ENCODE measurements at places on chromosomes 7 and 10.
A peak's percentile ranks its signal among the peaks of the same experiment; 100 is the strongest.

- DNase-seq = no peak
Measured at GRCh38 chr10:44628921-44629320, 244.0 kb upstream of the CXCL12 start.

DNA sequence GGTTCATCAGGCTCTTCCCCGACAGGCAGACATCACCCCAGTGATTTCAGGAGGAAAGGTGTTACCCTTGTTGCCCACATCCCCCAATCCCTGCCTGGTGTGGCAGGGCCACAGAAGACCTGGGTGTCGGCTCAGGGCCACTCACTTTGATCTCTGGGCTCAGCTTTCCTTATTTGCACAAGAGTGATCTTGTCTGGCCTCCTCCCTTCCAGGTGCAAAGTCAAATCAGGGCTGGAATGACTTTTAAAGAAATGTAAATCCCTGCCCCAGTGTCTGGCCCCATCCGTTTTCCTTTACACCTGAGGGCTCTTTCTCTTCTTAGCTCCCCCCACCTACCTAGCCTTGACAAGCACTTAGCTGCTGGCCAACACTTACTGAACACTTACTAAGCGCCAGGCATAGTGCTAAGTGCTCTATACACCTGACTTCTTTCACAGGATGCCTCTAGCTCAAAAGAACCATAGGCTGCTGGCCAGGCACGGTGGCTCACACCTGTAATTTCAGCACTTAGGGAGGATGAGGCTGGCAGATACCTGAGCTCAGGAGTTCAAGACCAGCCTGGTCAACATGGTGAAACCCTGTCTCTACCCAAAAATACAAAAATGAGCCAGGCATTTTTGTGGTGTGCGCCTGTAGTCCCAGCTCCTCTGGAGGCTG is 979 bp upstream of the NODAL start:
- no peak for DNase-seq

GRCh38 chr7:142908921-142909890 is 23.7 kb upstream of the TRPV6 start:
- DNase-seq = no peak

DNA sequence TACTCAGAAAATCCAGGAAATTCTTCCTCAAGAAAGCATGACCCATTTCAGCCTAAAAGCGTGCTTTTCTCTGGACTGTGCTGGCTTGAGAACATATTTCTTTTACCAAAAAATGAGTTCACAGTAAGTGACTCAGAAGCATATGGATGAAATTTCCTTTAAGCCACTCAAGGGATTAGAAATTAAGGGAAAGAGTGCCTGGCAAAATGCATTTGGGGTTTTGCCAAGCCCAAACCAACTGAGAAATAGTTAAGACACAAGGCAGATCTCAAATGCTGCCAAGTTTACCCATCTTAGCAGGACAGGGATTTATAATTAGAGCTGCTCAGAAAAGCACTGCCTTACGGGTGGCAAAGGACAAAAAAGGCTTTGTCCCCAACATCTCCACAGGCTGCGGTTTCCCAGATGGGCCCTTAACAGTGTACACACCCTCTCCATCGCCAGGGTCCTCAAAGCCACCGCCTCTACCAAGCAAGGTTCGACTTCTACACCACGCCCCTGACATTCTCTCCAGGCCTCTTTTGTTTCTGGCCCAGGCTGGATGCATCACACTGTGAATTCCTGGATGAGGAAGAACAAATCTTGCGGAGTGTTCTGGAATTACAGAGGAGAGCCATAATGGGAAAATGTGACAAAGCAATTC is 30.1 kb upstream of the CDHR3 start:
- peak; percentile 85 for DNase-seq

DNA sequence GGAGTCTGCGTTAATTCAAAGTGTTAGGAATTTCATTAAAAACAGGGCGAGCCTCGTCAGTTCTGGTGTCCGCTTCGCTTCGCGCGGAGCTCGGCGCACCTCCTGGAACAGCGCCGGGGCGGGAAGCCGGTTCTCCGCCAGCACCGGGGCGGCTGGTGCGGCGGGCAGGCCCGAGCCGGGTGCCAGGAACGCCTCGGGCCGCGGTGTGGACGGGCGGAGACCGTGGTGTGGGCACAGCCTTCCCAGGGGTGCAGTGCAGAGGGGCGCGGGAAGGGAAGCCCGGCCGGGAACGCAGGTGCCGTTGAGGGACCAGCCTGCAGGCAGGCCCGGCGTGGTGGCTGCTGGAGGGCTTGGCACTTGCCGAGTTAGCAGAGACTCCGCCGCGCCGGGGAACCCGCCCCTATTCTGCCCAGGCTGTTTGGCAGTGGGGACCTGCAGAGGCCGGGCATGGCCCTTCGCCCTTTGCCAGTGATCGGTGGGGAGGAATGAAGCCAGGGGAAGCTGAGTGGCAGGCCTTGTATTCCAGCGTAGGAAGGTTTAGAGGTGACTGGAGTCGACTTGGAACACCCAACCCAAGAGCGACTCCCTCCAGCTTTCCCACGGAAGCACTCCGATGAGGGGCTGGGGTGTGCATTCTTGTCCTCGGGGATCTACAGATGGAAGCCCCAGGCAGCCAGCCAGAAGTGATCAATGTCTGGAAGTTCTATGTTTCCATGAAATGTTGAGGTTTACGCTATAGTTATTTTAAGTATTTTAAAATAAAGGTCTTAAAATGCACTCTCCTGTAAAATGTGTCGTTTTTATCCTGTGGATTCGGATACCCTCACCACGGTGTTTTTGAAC is 945 bp upstream of the RHEB start:
- DNase-seq = no peak

- DNase-seq = no peak
Measured at GRCh38 chr10:117425974-117426566, 50.8 kb upstream of the PDZD8 start.

GRCh38 chr10:119133949-119134348 is 30.0 kb downstream of the DENND10 start:
- DNase-seq = no peak

- DNase-seq = no peak
Measured at GRCh38 chr7:77930496-77930895, 131.9 kb downstream of the PHTF2 start.

GRCh38 chr10:17518338-17518737 is 63.9 kb upstream of the ST8SIA6 start:
- DNase-seq = no peak

DNA sequence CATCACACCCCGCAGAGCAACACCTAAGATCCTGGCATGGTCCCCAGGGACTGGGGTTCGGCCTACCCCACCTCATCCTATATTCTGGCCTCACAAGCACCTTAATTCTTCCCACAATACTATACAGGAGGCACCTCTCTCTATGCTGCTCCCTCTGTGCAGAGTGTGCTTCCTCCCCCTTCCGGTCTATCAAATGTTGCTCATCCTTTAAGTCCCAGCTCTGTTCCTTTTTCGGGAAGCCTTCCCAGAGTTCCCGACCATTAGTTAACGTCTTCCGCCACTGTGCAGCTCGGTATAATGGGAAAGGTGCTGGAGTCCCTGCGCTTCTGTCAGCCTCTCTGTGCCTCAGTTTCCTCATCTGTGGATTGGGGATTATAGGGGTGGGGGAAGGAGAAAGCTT is 21.8 kb downstream of the PALD1 start:
- no peak for DNase-seq

DNA sequence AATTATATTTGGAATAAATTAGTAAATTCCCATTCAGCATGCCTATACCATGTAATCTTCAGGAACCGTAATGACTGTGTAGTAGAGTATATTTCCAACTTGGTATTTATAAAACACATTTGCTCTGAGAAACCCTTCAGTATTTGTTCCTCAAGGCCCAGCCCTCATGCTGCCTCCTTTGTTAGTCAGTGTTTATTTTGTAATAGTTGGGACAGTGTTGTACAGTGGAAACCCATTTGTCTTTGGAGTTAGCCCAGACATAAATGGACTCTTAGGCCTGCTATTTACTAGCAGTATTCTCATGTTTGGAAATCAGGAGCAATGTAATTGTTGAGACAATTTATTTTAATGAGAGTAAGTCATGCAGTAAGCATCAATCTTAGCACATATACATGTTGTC is 686.9 kb downstream of the AUTS2 start:
- DNase-seq = no peak

DNA sequence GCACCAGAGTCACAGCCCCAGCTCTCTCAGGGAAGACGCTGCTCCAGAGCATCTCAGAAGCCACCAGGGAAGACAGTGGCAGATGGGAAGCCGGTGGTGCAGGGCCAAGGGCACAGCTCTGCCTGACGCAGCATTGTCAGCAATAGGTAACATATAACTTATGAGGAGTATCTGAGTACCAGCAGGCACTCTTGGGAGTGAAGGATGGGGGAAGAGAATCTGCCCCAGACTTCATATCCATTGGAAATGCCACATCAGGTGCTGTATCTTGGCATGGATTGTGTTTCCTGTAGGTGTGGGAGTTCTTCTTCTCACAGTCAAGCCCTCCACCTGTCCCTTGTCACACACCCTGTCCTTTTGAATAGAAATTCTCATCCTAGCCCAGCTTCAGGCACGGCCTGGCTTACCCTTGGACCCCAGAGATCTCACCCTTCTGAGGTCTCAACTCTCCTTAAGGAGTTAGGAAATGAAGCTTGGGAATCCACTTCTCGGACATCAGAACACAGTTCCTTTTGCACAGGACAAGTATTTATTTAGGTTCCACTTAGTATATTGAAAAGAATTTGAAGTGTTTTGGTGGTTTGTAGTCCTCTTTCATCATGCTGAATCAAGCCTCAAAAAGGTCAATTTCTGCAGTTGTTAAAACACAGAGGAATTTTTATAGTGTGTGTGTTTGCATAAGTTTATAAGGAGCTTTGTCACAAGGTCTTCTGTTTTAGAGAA is 9.9 kb downstream of the EPDR1 start:
- peak; percentile 72 for DNase-seq

- DNase-seq = no peak
Measured at GRCh38 chr7:112296432-112296831, 89.9 kb downstream of the ZNF277 start.

GRCh38 chr7:53119514-53119941 is 84.1 kb downstream of the POM121L12 start:
- no peak for DNase-seq

DNA sequence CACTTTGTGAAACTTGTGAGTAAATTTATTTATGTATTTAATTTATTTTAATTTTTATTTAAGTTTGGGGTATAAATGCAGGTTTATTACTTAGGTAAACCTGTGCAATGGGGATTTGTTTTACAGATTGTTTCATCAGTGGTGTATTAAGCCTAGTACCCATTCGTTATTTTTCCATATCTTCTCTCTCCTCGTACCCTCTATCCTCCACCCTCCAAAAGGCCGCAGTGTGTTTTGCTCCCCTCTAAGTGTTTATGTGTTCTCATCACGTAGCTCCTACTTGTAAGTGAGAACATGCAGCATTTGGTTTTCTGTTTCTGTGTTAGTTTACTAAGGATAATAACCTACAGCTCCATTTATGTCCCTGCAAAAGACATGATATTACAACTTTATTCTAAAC is 145.4 kb upstream of the SMIM30 start:
- DNase-seq = no peak

- DNase-seq = no peak
Measured at GRCh38 chr7:144006029-144006691, 6.0 kb downstream of the OR6B1 start.

- no peak for DNase-seq
Measured at GRCh38 chr10:77969114-77969513, 42.6 kb upstream of the DLG5 start.

DNA sequence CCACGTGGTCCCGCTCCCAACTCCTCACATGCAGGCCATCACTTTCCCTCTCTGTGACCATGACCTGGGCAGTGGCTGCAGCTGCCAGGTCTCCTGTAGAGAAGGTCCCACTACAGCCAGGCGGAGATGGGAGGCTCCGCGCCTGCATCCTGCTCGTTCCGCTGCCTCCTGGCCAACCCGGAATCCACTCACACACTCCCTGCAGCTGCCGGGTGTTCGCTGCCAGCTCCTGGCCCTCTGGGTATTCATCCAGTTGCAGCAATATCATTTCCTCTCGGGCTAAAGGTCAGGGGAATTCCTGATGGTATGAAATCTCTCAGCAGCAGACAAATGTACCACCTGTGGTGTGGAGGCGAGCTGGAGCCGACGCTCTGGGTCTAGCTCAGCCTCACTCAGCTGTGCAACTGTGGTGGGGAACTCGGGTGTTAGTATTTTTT is 65.7 kb downstream of the TLL2 start:
- DNase-seq = no peak

DNA sequence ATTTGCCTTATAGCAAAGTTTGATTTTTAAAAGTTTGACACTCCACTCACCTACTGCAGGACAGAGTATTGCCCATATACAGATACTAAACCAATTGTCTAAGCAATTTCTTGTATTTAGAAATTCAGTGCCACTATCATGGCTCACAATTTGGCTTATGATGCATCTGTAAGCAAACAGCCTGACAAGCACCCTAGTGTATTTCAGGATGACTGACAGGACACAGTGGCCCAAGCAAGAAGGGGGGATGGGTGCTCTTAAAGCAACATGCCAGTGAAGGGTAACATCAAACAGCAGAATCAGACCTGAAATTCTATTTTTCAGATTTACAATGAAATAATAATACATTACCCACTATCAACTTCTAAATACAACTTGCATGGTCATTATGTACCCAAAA is 30.5 kb downstream of the CTNNA3 start:
- DNase-seq = no peak

- DNase-seq = no peak
Measured at GRCh38 chr7:32658467-32658869, 163.2 kb downstream of the AVL9 start.

GRCh38 chr7:76011442-76011861 is 17.1 kb upstream of the TMEM120A start:
- peak; percentile 45 for DNase-seq

DNA sequence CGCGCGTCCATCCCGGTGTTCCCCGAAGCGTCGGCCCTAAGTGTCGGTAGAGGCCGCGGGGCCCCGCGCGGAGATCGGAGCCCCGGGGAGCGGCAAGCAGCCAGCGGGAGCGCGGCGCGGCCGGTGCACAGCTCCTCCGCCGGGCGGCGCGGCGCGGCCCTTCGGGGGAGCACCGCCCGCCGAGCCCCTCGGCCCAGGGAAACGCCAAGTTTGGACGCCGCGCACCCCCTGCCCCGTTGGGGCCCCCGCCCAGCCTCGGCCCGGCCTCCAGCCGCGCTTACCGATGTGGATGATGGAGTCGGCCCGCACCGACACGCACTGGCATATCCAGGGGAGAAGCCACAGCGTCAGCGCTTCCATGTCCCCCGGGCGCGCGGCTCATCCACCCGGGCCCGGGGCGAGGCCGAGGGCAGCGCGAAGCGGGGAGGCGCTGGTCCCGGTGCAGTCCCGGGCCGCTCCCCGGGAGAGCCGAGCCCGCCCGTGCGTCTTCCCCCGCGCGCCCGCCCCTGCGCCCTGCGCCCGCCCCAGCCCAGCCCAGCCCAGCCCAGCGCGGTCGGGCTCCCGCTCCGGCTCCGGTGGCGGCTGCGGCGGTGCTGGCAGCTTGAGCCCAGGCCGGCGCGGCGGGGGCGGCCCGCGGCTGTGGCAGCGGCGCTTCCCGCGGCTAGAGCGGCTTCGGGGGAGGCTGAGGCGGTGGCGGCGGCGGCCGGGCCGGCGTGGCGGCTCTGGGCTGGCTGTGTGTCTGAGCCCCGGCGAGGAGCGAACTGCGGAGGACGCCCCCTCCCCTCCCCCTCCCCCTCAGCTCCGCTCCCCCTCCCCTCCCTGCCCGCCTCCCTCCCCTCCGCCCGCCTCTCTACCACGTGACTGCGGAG is at the start of gene GRID1:
Gene GRID1, minus strand, starts transcription at position 763 of the 869 bp plus-strand sequence.
- no peak for DNase-seq

- no peak for DNase-seq
Measured at GRCh38 chr10:101273741-101274140, 44.5 kb upstream of the LBX1 start.

All from BJ (cell line).